ENCODE measurements at places on chromosomes 3 and 15.

DNA sequence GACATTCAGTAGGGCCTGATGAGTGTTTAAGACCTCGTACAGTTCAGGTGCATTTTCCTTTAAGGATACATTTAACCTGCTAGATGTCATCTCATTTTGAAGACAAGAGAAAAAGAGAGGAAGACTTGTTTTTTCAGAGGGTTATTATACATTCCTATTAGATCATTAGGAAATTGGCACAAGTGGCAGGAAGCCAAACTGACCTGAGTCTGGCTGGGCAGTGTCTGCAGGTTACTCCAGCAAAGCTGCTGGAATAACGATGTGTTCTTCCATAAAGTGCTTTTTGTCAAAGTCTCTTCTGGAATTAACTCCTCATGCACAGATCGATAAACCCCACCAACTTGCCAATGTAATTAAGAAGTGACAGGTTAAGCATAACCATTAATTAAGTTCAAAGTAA is 396.4 kb upstream of the TPRG1 start:
- H3K4me1 ChIP-seq: peaks cover 27% of the 10 kb centered on the region
- H3K27me3 ChIP-seq: peaks cover 2% of the 10 kb centered on the region
- H3K36me3 ChIP-seq: no peaks in the 10 kb centered on the region
- no peak overlapping the region for H3K4me3 ChIP-seq

- no peak overlapping the region for H3K4me3 ChIP-seq
- peaks cover 21% of the 10 kb centered on the region for H3K36me3 ChIP-seq
- H3K4me1 ChIP-seq: peaks cover 17% of the 10 kb centered on the region
These were observed 53.0 kb downstream of the PDIA5 start for GRCh38 chr3:123119802-123120201.

DNA sequence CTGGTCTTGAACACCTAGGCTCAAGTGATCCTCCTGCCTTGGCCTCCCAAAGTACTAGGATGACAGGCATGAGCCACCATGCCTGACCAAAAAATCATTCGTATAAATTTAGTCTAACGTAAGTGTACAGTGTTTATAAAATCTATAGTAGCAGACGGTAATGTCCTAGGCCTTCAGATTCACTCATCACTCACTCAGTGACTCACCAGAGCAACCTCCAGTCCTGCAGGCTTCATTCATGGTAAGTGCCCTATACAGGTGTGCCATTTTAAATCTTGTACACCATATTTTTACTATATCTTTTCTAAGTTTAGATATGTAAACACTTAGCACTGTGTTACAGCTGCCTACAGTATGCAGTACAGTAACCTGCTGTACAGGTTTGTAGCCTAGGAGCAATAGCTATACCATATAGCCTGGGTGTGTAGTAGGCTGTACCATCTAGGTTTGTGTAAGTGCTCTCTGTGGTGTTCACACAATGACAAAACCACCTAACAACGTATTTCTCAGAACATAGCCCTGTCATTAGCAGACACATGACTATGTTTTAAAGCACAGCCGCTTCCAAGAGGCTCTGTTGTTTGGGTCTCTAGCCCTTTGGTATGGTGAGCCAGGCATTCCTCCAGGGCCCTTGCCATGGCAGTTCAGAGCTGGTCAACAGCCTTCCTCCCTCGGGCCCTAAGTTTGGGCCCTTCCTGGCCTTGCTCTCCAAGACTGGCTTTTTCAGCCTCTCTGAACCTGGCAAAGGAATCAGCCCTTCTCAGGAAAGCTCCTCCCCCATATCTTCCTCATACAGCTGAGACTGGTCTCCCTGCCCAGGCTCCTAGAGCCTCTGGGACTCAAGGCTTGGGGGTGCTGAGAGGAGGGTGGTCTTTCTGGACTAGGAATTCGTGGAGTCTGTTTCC is 1.9 kb upstream of the CCDC9B start:
- H3K4me3 ChIP-seq: no peak overlapping the region
- no peak for DNase-seq
- H3K4me1 ChIP-seq: peaks cover 9% of the 10 kb centered on the region
- H3K27me3 ChIP-seq: peaks cover 3% of the 10 kb centered on the region
- no peaks in the 10 kb centered on the region for H3K36me3 ChIP-seq
- no peak overlapping the region for H3K27ac ChIP-seq

- DNase-seq: no peak
- H3K27me3 ChIP-seq: no peaks in the 10 kb centered on the region
These were observed 209.9 kb upstream of the VEPH1 start for GRCh38 chr3:157713101-157713500.

GRCh38 chr3:179079537-179079936 is 7.9 kb upstream of the ZMAT3 start:
- H3K4me3 ChIP-seq: no peak overlapping the region
- no peak overlapping the region for H3K27ac ChIP-seq
- no peaks in the 10 kb centered on the region for H3K27me3 ChIP-seq

DNA sequence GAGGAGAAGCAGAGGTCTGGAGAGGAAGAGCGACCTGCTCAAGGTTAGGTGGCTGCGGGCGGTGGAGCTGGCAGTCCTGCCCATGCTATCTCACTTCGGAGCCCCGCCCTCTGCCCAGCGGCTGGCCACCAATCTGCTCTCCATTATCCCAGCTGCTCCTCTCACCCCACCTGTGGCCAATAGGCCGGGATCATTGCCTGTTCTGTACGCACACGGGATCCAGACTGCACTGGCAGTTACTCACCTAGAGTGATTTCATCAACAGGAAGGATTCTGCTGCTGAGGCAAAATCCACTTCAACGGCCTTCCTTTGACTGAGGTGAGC is 100.6 kb downstream of the TLE3 start:
- H3K27me3 ChIP-seq: peaks cover 11% of the 10 kb centered on the region
- peaks cover 17% of the 10 kb centered on the region for H3K4me1 ChIP-seq
- no peaks in the 10 kb centered on the region for H3K36me3 ChIP-seq
- H3K27ac ChIP-seq: no peak overlapping the region
- H3K4me3 ChIP-seq: no peak overlapping the region

- no peaks in the 10 kb centered on the region for H3K36me3 ChIP-seq
- H3K27me3 ChIP-seq: no peaks in the 10 kb centered on the region
- no peak overlapping the region for H3K4me3 ChIP-seq
- peaks cover 10% of the 10 kb centered on the region for H3K4me1 ChIP-seq
- no peak for DNase-seq
These were observed 56.5 kb downstream of the MCTP2 start for GRCh38 chr15:94287794-94288246.

- DNase-seq: no peak
- H3K4me3 ChIP-seq: no peak overlapping the region
- H3K4me1 ChIP-seq: no peaks in the 10 kb centered on the region
- peaks cover 9% of the 10 kb centered on the region for H3K27me3 ChIP-seq
- no peak overlapping the region for H3K27ac ChIP-seq
- H3K36me3 ChIP-seq: peaks cover 3% of the 10 kb centered on the region
These were observed 7.8 kb downstream of the C3orf18 start for GRCh38 chr3:50559702-50560101.

DNA sequence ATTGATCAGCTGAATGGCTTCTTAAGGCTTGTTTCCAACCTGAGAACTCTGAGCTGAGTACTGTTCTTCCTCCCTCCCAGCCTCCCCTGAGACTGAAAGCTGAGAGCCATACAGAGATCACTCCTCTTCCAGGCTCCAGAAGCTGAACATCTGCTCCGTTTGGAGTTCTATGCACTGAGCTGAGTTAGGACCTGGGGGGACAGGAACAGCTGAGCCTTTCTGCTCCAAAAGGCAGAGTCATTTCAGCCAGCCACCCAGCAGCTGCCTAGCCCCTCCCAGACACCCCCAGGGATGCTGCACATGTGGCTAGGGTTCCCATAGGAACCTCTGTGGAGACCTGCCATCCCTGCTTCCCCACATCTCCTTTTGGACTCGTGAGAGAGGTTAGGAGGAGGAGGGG is 64.2 kb upstream of the GLCE start:
- no peak overlapping the region for H3K4me3 ChIP-seq
- peaks cover 6% of the 10 kb centered on the region for H3K27me3 ChIP-seq
- H3K36me3 ChIP-seq: no peaks in the 10 kb centered on the region
- no peak for DNase-seq

- H3K4me1 ChIP-seq: peaks cover 4% of the 10 kb centered on the region
- DNase-seq: no peak
- H3K27me3 ChIP-seq: no peaks in the 10 kb centered on the region
These were observed 72.5 kb downstream of the SNTN start for GRCh38 chr3:63724987-63725386.

DNA sequence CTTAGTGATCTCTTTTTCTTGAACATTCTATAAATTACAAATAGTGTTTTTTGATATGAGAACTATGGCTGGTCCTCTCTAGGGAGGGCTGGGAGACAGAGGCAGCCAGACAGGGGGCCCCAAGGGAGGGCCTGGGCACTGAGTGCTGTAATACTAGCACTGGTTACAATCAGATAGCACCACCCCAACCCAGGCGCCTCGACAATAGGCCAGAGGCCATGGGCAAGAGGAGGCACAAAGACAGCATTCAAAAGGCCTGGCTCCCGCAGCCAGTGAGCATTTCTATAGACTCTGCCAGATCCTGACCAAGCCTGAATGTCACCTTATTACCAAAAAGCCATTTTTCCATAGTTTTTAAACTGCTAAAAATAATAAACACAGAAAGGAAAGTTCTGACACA is 158.5 kb downstream of the THRB start:
- peaks cover 4% of the 10 kb centered on the region for H3K4me1 ChIP-seq
- no peaks in the 10 kb centered on the region for H3K27me3 ChIP-seq
- no peak overlapping the region for H3K27ac ChIP-seq
- no peak overlapping the region for H3K4me3 ChIP-seq
- H3K36me3 ChIP-seq: no peaks in the 10 kb centered on the region

DNA sequence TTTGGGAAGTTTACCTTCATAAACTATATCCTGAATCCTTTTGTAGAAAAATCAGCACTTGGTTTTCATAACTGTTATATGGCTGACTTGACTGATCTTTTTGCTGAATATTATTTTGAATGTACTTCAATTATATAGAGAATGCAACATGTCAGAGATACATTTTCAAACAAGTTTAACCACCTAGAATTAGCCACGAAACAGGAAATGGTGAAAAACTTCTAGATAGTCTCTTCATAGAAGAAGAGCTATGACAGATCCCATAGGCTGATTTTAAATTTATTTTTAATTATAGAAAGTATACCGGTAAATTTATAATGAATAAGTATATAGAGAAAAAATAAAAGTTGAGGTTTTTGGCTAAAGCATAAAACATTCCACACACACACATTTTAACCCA is 436.8 kb upstream of the DPPA4 start:
- no peak overlapping the region for H3K27ac ChIP-seq
- no peak overlapping the region for H3K4me3 ChIP-seq
- DNase-seq: no peak
- no peaks in the 10 kb centered on the region for H3K36me3 ChIP-seq
- H3K27me3 ChIP-seq: peaks cover 2% of the 10 kb centered on the region
- no peaks in the 10 kb centered on the region for H3K4me1 ChIP-seq

DNA sequence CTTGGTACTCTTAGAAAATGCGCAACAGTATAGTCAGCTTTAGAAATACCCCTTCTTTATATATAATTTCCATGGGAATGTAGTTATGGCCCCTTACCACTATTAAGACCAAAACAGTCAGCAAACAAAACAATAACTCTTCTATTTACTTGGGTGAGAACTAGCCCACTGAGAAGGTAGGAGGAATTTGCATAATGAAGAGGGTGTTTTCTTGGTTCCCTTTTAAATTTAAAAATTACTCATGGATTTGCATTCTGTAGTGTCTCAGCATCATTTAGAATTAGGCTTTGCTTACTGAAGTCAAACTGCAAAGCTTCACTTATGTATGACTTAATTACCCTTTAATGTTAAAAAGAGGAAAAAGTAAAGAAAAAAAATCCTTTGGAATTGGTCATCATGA is 350.8 kb downstream of the PTPRG start:
- H3K27me3 ChIP-seq: no peaks in the 10 kb centered on the region
- H3K4me3 ChIP-seq: no peak overlapping the region
- no peaks in the 10 kb centered on the region for H3K36me3 ChIP-seq
- DNase-seq: no peak

GRCh38 chr3:77319711-77320110 is 279.8 kb downstream of the ROBO2 start:
- no peaks in the 10 kb centered on the region for H3K27me3 ChIP-seq
- H3K4me3 ChIP-seq: no peak overlapping the region
- H3K36me3 ChIP-seq: no peaks in the 10 kb centered on the region
- DNase-seq: peak; percentile 38
- H3K27ac ChIP-seq: no peak overlapping the region
- H3K4me1 ChIP-seq: no peaks in the 10 kb centered on the region

GRCh38 chr3:195307711-195308110 is 36.8 kb upstream of the XXYLT1 start:
- no peak overlapping the region for H3K27ac ChIP-seq
- H3K4me3 ChIP-seq: no peak overlapping the region
- H3K4me1 ChIP-seq: peaks cover 4% of the 10 kb centered on the region
- H3K27me3 ChIP-seq: no peaks in the 10 kb centered on the region
- DNase-seq: no peak

- DNase-seq: peak; percentile 43
- H3K36me3 ChIP-seq: no peaks in the 10 kb centered on the region
- peak overlapping the region; percentile 83 for H3K4me3 ChIP-seq
- H3K4me1 ChIP-seq: peaks cover 9% of the 10 kb centered on the region
These were observed 1.3 kb upstream of the SPTSSB start for GRCh38 chr3:161372321-161373260.

GRCh38 chr15:85642693-85643066 is 152.0 kb downstream of the KLHL25 start:
- peak overlapping the region; percentile 77 for H3K27ac ChIP-seq
- H3K4me3 ChIP-seq: no peak overlapping the region
- H3K36me3 ChIP-seq: peaks cover 22% of the 10 kb centered on the region
- peaks cover 3% of the 10 kb centered on the region for H3K4me1 ChIP-seq

DNA sequence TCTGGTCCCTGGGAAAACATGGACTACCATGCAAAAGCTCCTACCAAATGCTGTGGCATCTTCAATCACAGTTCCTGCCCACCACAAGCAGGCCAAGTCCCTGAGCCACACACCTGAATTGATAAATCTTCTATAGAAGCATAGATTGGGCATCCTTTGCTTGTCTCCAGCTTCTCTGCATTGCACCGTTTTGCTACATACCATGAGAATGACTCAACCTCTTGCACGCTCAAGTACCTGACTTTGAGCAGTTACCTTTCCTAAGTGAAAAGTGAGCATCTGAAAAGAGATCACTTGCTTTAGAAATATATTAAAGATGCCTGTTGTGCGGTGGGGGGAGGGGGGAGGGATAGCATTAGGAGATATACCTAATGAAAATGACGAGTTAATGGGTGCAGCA is 31.3 kb downstream of the GATM start:
- H3K36me3 ChIP-seq: no peaks in the 10 kb centered on the region
- no peak overlapping the region for H3K4me3 ChIP-seq
- no peaks in the 10 kb centered on the region for H3K4me1 ChIP-seq
- DNase-seq: no peak
- H3K27ac ChIP-seq: no peak overlapping the region

GRCh38 chr15:80579611-80580010 is 115.5 kb upstream of the ABHD17C start:
- H3K4me3 ChIP-seq: no peak overlapping the region
- no peaks in the 10 kb centered on the region for H3K36me3 ChIP-seq
- H3K27ac ChIP-seq: no peak overlapping the region
- H3K27me3 ChIP-seq: peaks cover 9% of the 10 kb centered on the region
- no peak for DNase-seq

GRCh38 chr15:38308797-38309196 is 56.2 kb downstream of the SPRED1 start:
- H3K4me3 ChIP-seq: no peak overlapping the region
- no peak overlapping the region for H3K27ac ChIP-seq
- peaks cover 15% of the 10 kb centered on the region for H3K4me1 ChIP-seq
- H3K36me3 ChIP-seq: peaks cover 16% of the 10 kb centered on the region
- DNase-seq: no peak

- H3K4me1 ChIP-seq: peaks cover 5% of the 10 kb centered on the region
- no peak overlapping the region for H3K4me3 ChIP-seq
- no peaks in the 10 kb centered on the region for H3K36me3 ChIP-seq
- no peaks in the 10 kb centered on the region for H3K27me3 ChIP-seq
- no peak overlapping the region for H3K27ac ChIP-seq
- no peak for DNase-seq
These were observed 893.5 kb downstream of the TUSC7 start for GRCh38 chr3:117603097-117603496.

All from endothelial cell (in vitro differentiated cells).